ENCODE measurements at places on chromosomes 13 and 19.
A peak's percentile ranks its signal among the peaks of the same experiment; 100 is the strongest.

GRCh38 chr19:32336259-32337083 is 8.9 kb upstream of the ZNF507 start:
- DNase-seq: no peak

DNA sequence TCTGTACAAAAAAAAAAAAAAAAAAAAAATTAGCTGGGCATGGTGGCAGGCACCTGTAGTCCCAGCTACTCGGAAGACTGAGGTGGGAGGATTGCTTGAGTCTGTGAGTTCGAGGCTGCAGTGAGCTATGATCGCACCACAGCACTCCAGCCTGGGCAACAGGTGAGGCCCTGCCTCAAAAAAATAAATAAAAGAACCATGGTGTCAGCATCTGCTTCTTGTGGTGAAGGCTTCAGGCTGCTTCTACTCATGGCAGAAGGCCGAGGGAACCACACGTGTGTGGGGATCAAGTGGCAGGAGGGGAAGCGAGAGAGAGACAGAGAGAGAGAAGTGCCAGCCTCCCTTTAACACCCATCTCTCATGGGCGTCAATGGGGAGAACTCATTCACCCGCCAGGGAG is 13.5 kb downstream of the BCL3 start:
- DNase-seq: no peak

- peak; percentile 92 for DNase-seq
Observed at GRCh38 chr19:35044317-35045117, 3.0 kb downstream of the HPN start.

DNA sequence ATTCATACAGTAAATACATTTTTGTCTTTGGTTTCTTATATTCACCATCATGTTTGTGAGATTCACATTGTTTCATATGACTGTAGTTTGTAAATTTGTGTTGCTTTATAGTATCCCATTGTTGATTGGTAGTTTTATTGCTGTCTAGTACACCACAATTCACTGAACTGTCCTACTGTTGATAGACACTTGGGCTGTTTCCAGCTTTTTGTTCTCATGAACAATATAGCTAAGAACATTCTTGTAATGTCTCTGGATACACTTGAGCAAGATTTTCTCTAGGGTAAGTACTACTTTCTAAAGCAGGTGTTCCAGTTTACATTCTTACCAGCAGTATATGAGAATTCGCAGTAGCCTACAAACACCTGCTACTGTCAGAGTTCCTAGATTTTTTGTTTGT is 37.8 kb downstream of the SKA3 start:
- DNase-seq: peak; percentile 0

- DNase-seq: no peak
Observed at GRCh38 chr13:29704648-29705047, 109.2 kb upstream of the SLC7A1 start.

DNA sequence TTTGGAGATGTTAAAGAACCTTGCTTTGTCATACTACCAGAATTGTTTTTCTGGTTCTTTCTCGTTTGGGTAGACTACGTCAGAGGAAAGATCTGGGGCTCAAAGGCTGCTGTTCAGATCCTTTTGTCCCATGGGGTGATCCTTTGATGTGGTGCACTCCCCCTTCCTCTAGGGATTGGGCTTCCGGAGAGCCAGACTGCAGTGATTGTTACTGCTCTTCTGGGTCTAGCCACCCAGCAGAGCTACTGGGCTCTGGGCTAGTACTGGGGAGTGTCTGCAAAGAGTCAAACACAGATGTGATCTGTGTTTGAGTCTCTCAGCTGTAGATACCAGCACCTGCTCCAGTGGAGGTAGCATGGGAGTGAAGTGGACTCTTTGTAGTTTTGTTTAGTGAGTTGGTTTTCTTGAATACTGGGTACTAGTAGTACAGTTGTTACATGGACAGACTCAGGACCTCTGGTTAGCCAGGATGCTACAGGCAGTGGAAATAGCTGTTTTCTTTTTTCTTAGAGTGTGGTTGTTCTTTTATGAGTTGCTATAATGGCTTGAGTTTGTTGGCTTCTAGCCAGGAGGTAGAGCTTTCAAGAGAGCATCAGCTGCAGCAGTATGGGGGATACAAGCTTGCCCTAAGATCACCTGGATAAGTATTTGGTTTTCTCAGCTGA is 34.4 kb downstream of the DNAJC15 start:
- no peak for DNase-seq

DNA sequence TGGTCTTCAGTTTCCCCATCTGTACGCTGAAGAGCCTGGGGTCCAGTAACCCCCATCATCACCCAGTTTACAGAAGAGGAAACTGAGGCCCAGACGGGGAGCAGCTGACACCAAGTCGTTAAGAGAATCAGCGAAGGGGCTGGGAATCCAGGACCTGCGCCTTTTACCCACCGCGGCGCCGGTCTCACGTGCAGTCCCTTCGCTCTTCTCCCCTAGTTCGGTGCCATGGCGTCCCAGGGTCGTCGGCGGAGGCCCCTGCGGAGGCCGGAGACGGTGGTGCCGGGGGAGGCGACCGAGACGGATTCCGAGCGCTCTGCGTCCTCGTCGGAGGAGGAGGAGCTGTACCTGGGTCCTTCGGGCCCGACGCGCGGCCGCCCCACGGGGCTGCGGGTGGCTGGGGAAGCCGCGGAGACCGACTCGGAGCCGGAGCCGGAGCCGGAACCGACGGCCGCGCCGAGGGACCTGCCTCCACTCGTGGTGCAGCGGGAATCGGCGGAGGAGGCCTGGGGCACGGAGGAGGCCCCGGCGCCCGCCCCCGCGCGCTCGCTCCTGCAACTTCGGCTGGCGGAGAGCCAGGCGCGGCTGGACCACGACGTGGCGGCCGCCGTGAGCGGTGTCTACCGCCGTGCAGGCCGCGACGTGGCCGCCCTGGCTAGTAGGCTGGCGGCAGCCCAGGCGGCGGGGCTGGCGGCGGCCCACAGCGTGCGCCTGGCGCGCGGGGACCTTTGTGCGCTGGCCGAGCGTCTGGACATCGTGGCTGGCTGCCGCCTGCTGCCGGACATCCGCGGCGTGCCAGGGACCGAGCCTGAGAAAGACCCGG is 698 bp downstream of the BLOC1S3 start:
- DNase-seq: no peak

- no peak for DNase-seq
Observed at GRCh38 chr19:33462112-33462791, 59.3 kb downstream of the PEPD start.

GRCh38 chr13:111977179-111977506 is 89.8 kb upstream of the SOX1 start:
- no peak for DNase-seq
